ENCODE measurements at places on chromosomes 3 and 15. TPM values are rescaled to one million over a fixed set of nuclear protein-coding genes. Genes with fewer than 3 reads are reported as not detected.

The TM6SF1 gene
- 2.8 TPM for total RNA-seq

GRCh38 chr15:64430000-64430735 lies 30.2 kb upstream of the ZNF609 start:
- DNase-seq = no peak

- DNase-seq = peak; percentile 27
These were observed 110.2 kb downstream of the TPRA1 start for GRCh38 chr3:127480196-127480954.

- DNase-seq = no peak
These were observed 27.6 kb upstream of the VILL start for GRCh38 chr3:37963016-37963415.

DNA sequence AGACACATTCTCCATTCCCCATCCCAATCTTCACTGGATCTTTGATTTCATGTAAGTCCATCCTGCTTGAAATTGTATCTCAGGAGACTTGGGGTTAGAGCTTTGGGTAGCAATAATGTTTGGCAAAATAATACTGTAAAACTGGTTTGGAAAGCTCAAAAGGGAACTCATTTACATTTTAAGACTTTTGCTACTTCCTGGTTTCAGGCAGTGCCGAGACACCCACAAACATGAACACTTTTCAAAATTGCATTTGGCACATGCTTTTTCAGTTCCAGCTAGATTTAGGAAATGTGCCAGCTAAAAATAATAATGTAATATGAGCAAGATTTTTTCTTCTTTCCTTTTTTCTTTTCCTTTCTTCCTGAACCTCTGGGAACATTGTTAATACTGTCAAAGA lies 145.7 kb upstream of the CBLB start:
- no peak for DNase-seq
